Tongue (tissue), 3 donors: ENCODE measurements at places on chromosomes 3 and 15.

- no peak for DNase-seq
Observed at GRCh38 chr3:4580346-4581123, 87.4 kb downstream of the ITPR1 start.

DNA sequence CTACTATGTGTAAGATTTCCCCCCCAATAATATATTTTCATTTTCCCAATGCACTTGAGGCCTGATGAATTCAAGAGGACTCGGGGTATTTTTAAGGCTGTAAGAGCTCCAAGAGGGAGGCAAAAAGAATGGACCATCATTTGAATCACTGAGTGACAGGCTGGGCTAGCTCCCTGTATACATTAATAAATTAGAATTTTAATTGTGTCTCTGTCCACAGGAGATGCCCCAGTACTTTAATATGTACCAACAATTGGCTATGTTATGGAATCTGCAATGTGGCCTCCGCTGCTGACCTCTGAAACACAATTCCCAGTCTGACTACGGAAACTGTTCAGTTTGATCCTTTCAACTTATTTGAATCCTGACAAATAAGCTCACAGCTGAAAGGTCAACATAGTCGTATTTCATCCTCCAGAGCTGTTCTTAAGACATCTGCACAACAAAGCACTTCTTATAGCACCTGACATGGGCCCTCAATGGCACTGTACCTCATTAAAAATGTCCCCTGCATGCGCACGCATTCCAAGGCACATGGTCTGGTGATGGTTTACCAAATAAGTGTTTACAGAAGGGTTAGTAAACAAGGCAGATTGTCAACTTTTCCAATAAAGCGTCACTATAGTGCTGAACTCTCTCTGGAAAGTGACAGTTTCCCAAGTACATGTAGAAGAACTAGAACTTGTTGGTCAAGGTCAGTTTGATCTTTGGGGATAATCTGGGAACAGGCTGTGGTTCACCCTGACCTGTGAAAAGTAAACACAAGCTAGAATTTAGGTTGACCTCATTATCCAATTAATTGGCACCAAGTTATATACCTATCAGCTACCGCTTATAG is 472.9 kb downstream of the FOXP1 start:
- no peak for DNase-seq

GRCh38 chr3:33089515-33089914 is 7.4 kb downstream of the GLB1 start:
- no peak for DNase-seq

DNA sequence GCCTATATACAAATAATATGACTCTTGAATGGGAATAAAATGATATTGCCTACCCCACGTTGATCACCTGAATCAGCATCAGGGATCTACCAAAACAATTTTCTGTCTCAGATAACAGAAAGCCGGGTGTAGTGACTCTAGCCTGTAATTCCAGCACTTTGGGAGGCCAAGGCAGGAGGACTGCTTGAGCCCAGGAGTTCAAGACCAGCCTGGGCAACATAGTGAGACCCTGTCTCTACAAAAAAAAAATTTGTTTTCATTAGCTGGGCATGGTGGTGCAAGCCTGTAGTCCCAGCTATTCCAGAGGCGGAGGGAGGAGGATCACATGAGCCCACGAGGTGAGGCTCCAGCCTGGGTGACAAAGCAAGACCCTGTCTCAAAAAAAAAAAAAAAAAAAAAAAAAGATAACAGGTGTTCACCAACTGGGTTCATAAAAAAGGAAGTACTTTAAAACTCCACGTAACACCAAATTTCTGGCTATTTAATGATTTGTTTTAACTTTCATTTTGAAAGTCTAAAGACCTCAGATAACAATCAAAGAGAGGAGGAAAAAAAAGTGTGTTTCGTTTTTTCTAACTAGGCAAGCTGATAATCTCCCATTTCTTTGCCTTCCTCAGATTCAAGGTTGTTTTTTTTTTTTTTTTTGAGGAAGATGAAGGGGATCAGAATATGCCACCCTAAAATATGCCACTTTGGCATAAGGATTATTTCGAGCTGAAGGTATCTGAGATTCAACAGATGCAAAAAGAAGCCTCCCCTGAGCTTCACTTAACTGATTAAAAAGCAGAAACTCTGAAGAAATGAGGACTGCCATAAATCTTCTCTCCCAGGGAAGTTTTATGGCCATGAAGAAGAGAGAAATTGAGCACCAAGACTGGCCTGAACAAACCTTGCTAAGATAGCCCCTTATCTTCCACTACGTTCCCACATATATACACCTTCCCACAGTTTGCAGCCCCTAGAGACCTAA is 44.1 kb downstream of the TRANK1 start:
- no peak for DNase-seq

DNA sequence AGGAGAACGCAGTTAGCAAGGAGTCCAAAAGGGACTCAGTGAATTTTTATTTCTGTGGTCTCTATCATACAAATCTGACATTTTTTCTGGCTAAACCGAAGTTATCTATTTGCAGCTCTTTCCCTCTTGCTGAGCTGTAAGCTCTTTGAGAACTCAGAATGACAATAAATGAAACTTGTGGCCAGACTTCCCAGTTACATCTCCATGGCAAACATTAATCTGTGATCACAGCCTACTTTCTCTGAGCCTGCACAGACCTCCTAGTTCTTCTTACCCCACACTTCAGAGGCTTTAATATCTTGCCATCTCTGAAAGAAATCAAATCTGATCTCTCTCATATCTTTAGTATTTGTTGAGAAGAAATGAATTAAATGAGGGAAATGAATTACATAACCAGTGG is 58.0 kb downstream of the PLD1 start:
- DNase-seq, result no peak

DNA sequence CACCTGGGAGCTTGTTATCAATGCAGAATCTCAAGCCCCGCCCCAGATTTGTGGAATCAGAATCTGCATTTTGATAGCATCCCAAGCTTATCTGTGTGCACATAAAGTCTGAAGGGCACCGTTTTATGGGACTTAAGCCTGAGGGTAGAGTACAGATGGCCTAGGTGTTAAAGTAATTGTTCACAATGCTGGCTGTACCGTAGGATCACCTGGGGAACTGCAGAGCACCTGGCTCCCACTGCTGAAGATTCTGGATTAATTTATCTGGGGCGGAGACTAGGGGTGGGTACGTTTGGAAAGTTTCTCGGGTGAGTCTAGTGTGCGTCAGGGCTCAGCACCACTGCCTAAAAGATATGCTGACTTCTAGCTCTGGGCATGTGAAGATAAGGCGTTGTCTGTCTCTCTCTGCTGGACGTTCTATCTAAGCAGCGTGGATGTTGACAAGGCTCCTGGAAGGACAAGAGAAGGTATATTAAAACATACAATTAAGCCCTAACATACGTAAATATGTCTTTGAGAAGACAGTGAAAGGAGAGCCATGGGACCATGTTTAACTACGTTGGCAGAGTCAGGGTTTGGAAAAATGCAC is 63.2 kb upstream of the RASGRP1 start:
- no peak for DNase-seq

DNA sequence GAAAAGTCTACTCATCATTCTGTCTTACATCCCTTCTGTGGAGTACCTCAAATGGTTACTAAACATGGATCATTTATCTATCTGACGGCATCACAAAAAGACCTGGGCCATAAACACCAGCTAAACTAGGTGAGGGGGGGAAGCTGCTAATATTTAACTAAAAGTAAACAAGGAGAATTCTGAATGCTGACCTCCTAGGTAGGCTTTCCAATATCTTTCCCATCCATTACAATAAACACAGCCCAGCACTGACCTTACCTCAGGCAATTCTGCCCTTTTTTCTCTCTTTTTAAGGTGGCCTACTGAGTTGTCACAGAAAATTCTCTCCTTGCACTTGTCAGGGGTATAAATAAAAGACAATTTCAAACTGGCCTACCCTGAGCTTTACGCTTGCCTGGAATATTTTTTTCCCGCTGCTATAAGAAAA is 33.1 kb downstream of the USF3 start:
- DNase-seq, result no peak

- DNase-seq, result no peak
Observed at GRCh38 chr3:185555101-185555501, 2.7 kb upstream of the LIPH start.

DNA sequence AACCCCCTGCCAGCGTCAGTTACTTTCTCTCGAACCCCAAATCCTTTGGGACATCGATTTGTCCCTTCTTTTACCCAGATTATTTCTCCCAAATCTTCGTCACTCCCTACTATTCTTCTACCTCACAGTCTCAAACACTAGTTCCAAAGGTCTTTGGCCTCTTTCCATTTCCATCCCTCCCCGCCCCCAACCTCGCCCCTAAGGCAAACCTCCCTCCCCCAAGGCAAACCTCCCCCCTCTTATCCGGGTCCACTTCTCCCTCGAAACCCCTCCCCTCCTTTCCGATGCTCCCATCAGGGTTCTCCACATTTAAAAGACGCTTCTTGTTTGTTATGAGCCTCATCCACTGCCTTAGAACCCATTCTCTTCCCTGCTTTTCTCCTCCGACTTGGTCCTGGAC is 583 bp downstream of the EAF1 start:
- DNase-seq, result no peak

DNA sequence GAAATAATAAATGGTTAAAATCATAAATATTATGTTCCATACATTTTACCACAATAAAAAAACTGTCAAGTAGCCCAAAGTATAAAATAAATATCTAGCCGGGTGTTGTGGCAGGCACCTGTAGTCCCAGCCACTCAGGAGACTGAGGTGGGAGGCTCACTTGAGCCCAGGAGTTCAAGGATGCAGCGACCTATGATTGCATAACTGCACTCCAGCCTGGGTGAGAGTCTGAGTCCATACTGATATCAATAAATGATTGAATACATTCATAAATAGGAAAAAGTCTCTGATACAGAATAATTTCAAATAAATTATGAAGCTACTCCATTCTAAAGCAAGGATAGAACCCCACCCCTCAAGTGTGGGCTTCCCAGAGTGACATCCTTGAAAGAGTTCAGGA is 68.5 kb upstream of the GATA2 start:
- no peak for DNase-seq

GRCh38 chr15:31280046-31280830 is 46.4 kb upstream of the KLF13 start:
- peak; percentile 83 for DNase-seq

DNA sequence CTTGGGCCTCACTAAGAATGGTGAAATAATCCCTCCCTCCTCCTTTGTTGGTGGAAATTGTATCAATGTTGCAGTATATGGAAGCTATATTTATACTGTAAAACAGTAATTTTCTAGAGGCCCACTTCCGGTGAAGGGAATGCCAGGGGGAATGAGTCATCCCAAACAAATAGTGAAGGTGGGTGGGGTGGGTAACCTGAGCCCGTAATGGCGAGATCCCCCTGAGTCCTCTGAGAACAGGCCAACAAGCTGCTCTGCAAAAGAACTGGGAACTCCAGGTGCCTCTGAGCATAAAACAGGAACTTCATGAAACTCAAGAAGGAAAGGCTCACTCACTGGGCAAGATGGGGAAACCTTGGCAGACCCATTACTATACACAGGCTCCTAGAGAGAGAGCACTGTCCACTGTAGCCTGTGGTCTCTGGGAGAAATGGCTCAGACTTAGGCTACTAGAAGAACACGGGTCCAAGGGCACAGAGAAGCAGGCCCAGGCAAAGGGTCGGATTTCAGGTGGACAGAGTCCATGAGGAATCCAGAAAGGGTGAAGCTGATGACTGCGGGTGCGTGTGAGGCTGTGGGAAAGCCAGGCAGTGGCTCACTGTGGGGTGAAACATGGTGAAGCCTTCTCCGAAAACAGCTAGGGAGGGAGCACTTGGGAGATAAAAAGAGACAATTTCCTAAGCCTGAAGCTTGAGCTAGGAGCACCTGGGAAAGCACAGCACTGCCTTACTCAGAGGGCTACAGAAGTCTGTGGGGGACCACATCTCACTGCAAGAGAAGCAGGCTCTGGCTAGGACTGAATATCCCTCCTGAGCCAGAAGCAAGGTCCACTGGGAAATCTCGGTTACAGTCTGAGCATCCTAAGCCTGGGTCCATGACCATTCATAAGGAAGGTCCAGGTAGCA is 19.8 kb downstream of the LARP6 start:
- peak; percentile 83 for DNase-seq

DNA sequence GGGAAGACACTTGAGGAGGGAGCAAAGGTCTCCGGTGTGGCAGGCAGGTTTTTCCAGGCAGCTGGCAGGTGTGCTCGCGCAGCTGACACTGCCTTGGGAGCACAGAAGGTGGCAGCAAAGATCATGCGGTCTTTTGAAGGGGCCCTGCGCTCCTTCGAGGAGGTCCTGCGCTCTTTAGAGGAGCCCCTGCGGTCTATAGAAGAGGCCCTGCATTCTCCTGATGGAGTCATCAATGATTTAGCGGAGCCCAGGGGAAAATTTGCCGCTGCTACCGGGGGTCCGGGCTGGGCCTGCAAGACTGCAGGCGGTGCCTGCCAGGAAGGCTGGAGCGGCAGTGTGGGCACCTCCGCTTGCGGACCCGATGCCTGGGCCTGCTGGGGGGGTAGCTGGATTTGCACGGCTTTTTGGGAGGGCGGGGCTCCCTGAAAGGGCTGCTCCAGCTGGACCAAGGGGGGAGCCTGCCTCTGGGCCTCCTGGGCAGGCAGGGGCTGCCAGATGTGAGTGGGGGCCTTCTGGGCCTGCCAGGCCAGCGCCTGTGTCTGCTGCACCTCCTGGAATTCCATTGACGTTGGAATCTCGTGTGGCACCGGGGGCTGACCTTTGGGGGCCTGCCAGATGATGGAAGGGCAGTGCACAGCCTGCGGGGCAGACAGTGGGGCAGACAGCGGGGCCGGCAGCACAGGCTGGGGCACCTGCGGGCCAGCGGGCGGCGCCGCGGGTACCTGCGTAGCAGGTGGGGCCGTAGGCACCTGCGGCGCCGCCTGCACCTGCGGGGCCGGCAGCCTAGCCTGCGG is 2.1 kb downstream of the MAGEL2 start:
- DNase-seq, result peak; percentile 42

- no peak for DNase-seq
Observed at GRCh38 chr3:127707851-127708411, 35.2 kb downstream of the ABTB1 start.

DNA sequence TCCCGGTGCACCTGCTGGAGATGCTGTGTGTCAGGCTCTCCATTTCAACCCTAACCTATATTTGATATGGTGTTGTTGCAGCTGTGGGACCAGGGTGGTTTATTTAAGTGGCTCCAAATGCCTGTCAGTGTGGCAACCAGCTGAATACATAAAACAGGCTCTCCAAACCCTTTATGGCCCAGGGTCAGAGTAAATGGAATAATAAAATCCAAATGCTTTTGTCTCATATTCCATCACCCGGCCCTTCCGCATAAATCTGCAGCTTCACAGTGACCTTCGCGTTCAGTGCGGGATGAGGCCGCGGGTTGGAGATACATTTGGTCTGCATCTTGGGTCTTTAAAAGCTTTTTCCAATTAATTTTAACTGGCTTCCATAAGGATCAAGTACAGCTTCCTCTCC is 382.1 kb upstream of the NR2F2 start:
- no peak for DNase-seq

DNA sequence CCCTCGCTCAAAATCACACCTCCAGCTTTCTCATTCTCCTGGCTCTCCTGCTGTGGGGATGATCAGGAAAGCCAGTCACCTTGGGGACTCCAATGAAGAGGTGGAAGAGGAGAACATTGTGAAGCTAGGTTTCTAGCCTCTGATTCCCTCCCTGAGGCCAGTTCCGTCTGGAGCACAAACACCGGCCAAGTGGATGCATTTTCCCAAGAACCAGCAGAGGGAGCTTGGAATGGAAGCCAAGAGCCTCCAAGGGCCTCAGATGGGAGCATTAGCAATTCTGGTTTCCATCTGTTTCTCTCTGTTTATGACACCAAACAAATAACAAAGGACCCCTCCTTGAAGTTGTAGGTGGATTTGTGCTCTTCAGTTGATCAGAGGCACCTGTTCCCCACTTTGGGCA is 40.6 kb upstream of the NMNAT3 start:
- peak; percentile 73 for DNase-seq
